ENCODE measurements at places on chromosomes 4 and X.

DNA sequence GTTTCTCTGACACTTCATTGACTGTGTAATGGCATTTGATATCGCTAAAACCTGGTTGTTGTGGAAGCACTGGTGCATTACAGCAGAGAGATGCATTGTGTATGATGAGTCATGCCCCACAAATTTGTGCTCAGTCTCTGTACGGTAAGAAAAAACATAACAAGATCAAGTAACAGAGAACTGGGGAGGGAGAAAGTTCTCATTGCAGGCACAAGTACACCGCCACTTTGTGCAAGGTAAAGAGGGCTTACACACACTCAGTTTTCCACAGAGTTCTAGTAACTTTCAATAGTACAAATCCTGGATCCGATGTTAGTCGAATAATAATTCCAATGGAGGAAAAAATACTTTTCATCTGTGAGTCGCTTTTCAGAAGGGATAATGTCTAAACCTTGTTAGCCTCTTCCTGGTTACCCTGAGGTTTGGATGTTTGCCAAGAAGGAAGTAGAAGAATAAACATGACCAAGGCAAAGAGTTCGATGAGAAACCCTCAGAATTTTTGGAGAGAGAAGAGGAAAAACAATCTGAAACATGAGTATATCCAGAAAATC, 512.5 kb upstream of the SLIT2 start:
- DNase-seq: no peak

DNA sequence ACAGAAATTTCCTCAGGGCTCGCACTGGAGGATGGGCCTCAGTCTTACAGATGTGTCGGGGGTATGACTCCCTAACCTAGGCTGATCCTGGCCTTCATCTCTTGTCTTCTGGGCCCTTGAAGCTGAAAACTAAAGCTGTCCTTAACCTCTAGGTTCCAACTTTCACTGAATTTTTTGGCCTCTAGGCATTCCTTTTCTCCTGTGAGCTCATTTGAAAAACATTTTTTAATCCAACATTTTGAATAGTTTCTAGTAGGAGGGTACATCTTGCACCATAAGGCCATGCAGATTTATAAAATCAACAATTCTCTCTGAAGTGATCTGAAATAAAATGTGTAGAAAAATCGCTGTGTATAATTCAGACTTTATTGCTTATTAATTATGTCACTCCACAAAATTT, 19.7 kb downstream of the RWDD4 start:
- DNase-seq: no peak

DNA sequence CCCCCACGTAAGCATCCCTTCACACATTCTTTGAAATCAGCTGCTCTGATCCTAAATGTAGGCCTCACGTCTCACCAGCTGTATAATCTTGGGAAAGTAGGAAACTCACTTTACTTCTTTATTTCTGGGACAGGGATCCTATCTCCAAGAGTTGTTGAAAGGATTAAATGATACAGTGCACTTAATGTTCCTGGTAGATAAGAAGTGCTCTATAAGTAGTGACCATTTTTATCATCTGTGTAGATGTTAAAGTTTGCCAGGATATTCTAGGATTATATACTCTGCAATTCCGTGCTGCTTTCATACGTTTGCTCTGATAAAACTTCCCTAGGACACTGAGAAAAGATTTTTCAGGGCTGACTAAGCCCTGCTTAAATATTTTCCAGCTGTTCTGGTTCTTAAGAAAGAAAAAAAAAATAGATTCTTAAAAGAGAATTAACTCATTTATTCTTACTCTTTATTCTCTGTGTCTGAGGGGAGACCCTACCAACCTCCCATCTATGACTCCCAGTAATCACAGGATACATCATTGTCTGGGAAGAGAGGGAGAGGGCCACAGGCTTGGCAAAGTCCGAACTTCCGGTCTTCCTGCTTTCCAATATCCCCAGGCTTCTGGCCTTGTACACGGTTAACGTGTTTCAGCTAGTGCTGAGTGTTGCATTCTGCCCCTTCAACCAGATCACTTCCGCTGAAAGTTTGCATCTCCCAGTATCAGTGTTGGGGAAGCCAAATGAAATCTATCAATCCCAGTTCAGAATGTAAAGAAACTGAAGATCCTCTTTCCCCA, 269.2 kb downstream of the TRIML1 start:
- no peak for DNase-seq

DNA sequence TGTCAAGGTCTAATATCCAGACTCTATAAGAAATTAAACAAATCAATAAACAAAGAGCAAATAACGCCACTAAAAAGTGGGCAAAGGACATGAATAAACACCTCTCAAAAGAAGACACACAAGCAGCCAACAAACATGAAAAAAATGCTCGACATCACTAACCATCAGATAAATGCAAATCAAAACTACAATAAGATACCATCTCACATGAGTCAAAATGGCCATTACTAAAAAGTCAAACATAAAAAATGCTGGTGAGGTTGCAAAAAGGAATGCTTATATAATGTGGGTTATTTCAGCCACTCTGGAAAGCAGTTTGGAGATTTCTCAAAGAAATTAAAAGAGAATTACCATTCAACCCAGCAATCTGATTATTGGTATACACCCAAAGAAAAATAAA, 481.1 kb downstream of the STPG2 start:
- no peak for DNase-seq

DNA sequence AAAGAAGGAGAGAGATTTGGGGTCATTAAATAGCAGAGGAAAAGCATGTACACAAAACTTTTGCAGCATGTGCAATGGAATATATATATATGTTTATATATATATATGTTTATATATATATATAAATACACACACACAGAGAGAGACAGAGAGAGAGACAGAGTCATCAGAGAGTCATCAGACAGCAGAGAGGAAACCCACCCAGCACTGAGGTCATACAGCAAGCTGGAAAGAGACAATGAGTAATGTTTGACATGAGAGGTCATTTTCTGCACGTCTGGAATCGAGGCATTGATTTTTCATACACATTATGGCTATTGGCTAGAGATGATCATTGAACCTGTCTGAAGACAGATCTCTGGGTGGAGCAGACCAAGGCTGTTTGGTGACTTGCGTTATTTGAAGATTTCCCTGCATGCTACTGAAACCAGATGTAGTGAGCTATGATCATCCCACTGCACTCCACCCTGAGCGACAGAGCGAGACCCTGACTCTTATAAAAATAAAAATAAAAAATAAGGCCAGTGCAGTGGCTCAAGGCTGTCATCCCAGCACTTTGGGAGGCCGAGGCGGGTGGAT, 48.8 kb upstream of the SHOX start:
- no peak for DNase-seq

DNA sequence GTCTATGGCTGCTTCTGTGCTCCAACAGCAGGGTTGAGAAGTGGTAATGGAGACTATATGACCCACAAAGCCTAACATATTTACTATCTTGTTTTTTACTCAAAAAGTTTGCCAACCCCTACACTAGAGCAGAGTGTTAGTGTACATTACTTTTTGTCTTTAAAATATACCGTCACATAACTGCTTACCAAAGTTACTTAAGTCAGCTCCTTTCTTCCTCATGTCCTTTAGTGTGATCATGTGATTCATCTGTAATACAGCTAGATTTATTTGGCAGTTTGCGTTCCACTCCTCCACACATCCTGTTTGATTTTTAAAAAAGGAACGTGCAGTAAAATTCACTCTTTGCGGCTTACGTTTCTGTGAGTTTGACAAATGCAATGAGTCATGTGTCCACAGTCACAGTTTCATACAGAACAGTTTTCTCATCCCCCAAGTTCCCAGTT, 162.4 kb upstream of the GPRIN3 start:
- peak; percentile 6 for DNase-seq
